ENCODE measurements at places on chromosomes 12 and 14.

GRCh38 chr12:6166808-6167207 lies 33.4 kb upstream of the CD9 start:
- no peak for DNase-seq

GRCh38 chr12:61521258-61521657 lies 738.9 kb upstream of the USP15 start:
- no peak for DNase-seq

- no peak for DNase-seq
Measured at GRCh38 chr12:104959335-104959841, 1.3 kb upstream of the SLC41A2 start.

GRCh38 chr12:56337753-56338251 lies 882 bp upstream of the IL23A start:
- DNase-seq, result no peak

- no peak for DNase-seq
Measured at GRCh38 chr12:98686603-98687002, 41.5 kb downstream of the APAF1 start.

GRCh38 chr12:77949943-77950342 lies 119.2 kb downstream of the NAV3 start:
- no peak for DNase-seq

GRCh38 chr14:91252871-91253794 lies 8.6 kb upstream of the GPR68 start:
- DNase-seq, result no peak

- no peak for DNase-seq
Measured at GRCh38 chr14:22819151-22819988, 4.1 kb upstream of the SLC7A7 start.

DNA sequence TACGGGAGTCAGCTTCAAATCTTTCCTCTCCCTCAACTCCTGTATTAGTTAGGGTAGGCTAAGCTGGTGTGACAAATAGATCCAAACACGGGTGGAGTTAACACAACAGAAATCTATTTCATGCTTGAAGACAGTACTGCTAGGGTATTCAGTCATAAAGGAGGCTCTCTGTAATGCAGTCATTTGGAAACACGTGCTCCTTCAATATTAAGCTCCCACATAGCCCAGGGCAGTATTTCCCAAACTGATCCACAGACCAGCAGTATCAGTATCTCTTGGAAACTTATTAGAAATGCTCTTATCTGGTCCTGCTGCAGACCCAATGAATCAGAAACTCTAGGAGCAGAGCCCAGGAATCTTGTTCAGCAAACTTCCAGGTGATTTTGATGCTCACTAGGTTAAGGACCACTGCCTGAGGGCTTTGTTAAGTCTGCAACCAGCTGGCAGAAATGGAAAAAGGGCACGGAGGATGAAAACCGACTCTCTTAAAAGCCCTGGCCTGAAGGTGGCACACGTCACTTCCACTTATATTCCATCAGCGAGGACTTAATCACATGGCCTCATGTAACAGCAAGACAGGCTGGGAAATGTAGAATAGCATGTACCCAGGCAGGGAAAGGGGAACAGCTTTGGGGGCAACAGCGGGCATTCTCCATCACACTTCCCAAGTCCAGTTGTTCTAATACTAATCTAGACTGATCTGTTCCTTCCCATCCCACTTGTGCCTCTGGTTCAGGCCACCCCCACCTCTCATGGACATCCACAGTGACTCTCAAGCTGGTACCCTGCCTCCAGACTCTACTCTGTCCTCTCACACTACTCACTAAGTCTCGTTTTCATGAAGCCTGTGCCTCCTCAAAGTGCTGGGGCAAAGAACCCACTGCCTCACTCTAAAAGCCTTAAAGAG lies 38.2 kb upstream of the RIC8B start:
- DNase-seq, result no peak

DNA sequence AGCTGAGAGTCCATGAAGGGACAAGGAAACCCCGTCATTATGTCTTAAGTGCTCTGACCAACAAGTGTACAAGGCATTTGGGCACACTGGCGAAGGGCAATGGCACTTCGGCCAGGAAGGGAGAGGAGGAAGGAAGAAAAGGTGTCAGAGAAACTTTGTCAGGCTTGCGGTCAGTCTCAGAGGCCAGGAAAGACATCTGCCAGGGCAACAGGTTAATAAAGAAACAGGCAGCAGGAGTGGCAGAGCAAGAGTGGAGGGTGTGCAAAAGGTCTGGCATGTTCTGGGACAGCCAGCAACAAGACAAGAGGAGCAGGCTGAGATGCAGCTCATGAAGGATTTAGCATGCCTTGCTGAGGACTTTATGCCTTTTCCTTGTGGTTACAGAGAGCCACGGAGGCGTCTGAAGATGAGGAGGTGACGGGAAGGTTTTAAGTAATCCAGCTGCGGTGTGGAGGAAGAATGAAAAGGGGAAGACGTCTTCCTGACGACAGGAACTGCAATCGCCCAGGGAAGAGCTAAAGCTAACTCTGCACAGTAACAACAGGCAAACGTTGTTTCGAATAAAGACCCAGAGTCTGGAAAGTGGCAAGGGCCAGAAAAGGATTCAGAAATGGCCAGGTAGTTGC lies 13.1 kb downstream of the APPL2 start:
- no peak for DNase-seq

- DNase-seq, result no peak
Measured at GRCh38 chr12:47311568-47311967, 231.8 kb upstream of the AMIGO2 start.

DNA sequence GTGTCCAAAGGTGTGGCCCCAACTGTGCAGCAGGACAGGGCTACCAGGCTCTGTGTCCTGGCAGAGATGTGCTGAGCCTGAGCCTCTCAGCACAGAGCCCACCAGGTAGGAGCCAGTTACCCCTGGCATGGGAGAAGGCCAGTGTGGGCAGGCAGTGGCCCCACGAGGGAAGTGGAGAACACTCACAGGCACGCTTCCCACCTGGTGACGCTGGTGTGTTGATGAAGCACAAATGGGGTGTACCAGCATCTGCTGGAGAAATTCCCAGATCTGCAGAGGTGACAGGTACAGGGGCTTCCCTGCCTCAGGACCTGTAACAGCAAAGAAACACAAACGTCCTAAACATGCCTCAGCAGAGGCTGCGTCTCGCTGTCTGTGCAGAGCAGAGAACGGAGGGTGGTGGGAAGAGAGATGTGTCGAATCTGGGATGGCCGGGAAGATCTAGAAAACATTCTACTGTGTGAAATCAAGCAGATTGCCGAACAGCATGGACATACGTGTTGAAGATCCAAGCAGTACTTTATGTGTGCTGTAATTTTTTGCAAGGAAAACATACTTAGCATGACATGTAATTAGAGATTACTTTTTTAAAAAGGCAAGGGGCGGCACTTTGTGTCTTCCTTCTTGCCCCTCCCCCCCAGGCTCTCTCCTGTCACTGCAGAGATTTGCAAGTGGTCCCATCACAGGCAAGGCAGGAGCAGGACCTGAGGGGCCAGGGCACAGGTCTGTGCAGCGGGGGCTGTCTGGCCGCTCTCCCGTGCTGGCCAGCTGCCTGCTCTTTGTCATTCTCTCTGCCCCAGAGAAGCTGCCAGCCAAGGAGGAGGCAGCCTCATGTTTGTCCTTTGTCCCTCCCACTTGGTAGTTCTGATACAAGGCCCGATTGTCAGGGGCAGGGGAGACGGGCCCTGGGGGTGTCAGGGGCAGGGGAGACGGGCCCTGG lies 17.3 kb downstream of the HIP1R start:
- DNase-seq, result no peak

- DNase-seq, result no peak
Measured at GRCh38 chr14:94360945-94361565, 27.3 kb downstream of the SERPINA1 start.

- no peak for DNase-seq
Measured at GRCh38 chr14:67573228-67574010, 26.6 kb downstream of the PIGH start.

DNA sequence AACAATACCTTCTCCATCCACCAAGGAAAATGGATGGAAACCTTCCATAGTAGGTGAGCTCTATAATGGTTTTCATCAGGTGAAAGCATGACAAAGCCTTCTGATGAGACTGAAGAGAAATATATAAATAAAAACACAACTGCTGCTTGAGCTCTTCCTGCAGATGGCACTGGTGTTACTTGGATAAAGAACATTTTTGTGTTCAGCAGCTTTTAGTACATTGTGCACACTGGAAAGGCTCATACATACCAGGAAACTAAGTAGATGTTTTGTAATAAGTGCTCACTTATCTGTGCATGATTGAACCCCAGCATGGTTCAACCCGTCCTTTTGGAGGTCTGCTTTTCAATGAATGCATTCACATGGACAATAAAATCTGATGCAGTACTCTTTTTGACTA lies 357.3 kb upstream of the MIS18BP1 start:
- DNase-seq, result peak; percentile 7

DNA sequence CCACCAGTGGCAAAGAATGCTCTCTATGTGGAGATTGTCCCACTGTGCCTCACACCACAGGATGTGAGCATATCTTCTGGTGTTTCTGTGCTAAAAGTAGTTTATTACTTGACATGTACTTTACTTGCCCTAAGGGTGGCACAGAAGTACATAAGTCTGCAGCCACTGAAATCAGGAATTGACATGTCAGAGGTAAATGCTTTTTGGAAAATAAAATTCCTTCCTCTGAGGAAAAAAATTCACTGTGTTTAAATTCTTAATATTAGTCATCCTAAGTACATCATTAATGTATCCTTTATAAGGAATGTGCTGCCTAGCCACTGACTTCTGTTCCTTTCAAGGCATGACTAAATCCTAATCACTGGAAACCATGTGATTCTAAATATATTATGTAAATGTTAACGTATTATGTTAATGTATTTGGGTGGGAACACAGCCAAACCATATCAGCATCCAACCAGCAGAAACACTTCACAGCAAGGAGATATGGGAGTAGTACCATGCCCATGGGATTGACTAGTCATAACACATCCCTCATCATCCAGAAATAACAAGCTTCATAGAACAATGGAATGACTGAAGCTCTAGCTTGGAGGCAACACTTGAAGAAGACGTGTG lies 239.7 kb upstream of the PPFIA2 start:
- no peak for DNase-seq

DNA sequence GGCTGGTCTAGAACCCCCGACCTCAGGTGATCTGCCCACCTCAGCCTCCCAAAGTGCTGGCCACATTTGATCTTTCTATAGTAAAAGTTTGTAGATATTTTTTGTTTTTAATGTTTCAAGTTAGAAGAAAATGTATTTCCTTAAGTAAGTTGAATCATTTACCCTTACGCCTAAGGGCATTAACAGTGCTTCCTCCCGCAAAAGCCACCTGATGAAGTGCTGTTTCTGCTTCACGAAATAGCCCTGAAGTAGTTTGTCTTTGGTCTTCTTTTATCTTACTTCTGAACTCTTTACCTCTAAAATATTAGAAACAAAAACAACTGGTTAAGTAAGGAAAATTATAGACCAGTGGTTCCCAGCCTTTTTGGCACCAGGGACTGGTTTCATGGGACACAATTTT lies 22.7 kb downstream of the PAWR start:
- DNase-seq, result no peak

GRCh38 chr12:10756194-10756593 lies 33.1 kb upstream of the YBX3 start:
- DNase-seq, result no peak

DNA sequence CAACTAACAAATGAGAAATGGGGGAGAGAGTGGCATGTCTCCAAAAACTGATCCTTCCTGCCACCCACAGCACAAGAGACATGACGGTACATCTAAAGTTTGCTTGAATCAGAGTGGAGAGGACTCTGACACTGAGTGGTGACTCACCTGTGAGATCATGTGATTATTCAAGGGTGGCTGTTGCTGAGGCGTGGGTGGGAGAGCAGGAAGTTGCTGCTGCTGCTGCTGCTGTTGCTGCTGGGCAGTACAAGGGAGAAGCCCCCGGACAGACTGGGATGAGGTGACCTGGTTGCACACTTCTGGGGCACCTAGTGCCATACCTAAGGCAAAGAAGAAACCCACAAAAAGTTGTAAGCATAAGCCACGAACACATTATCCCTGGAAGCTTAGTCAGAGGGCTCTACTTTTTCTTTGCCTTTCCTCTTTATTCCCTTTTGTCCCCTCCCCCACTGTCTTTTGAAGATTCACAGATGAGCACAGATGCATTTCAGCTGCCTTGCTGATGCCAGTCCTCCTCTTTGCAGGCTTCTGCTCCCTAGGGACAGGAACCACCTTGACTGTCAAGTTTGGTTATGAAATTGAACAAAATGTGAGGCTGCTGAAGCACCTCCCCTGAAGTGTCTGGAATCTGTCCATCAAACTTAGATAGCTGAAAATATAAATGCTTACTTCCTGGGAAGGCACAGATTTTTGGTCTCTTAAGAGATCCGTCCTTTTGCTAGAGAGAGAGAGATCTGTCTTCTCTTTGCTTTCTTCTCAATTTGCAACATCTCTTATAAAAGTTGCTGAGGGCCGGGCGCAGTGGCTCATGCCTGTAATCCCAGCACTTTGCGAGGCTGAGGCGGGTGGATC lies 29.4 kb upstream of the STAC3 start:
- DNase-seq, result no peak

All from NCI-H187 (cell line).